ENCODE measurements at places on chromosomes 1 and 21. TPM values are rescaled to one million over a fixed set of nuclear protein-coding genes. Genes with fewer than 3 reads are reported as not detected.

DNA sequence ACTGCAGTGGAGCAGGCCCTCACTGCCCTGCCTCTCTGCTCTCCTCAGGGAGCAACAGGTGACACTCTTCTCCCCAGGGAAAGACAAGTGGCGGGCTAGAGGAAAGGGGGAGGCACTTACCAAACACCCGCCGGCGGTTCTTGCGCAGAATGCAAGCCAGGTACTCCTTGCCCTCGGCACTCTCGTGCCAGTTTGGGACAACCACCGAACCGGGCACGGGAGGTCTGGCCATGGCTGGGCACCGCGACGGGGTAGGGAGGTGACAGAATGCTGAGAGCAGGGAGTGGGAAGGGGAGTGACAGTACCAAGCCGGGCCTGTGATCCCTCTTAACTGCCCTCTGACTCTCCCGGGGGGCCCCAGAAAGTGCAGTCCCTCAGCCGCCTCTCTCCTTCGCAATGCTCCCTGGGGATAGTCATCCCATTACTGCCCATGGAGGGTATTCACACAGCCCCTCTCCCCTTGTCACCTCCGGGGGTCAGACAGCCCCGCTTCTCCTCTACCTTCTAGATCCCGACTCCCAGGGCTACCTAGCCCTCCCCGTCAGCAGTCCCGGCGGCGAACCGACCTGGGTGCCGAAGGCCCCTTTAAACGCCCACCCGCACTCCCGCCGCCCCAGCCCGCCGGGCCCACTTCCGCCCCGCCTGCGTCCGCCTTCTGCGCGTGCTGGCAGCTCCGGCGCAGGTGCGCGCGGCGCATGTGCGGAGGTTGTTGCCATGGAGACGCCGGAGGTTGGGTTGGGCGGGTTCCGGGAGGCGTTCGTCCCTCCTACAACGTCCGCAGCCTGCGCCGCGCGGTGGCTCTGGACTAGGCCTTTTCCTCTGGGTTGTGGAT lies at the start of gene CPLANE2:
CPLANE2 (minus strand) TSS at position 673 of the 832 bp plus-strand sequence; CDS start at position 232, 441 bp downstream.
- DNase-seq, result peak; percentile 89

Gene AKNAD1
- not detected for total RNA-seq

- DNase-seq, result no peak
Observed at GRCh38 chr1:177848577-177848976, 121.3 kb downstream of the SEC16B start.

GRCh38 chr1:24157918-24158481 lies 15.1 kb upstream of the IL22RA1 start:
- no peak for DNase-seq

Gene AADACL3
- not detected for total RNA-seq

DNA sequence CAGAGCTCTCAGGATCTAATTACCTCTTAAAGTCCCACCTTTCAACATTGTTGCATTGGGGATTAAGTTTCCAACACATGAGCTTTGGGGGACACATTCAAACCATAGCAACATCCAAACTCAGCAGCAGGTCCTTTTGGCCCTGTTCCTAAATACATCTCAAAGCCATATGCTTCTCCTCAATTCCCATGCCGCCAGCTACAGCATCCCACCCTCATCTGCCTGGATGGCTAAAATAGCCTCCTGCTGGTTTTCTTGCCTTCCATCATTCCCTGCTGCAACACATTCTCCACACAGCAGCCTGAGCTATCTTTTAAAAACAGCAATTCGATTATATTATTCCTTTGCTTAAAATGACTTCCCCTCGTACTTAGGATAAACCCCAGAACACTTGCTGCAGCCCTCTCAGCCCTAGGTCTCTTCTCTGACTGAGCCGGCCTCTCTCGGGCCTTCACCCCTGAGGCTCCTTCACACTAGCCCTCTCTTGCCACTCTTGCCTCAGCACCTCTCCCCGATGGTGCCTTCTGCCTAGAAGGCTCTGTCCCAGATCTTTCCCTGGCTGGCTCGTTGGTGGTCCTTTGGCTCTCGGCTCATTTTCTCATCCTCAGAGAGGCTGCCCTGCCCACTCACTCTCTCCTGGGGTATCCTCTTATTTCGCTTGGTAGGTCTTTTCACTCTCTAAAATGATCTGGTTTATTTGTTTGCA lies 16.5 kb downstream of the MYBPH start:
- DNase-seq, result no peak

All from progenitor cell of endocrine pancreas (in vitro differentiated cells).